ENCODE measurements at places on chromosomes 4 and X. TPM values are rescaled to one million over a fixed set of nuclear protein-coding genes. Genes with fewer than 3 reads are reported as not detected.

ANKRD37 gene
- 52.5 TPM for total RNA-seq

- DNase-seq, result no peak
These were observed 337.9 kb downstream of the CAMK2D start for GRCh38 chr4:113423631-113424030.

GRCh38 chr4:186097386-186097785 is 7.1 kb upstream of the FAM149A start:
- no peak for DNase-seq

DNA sequence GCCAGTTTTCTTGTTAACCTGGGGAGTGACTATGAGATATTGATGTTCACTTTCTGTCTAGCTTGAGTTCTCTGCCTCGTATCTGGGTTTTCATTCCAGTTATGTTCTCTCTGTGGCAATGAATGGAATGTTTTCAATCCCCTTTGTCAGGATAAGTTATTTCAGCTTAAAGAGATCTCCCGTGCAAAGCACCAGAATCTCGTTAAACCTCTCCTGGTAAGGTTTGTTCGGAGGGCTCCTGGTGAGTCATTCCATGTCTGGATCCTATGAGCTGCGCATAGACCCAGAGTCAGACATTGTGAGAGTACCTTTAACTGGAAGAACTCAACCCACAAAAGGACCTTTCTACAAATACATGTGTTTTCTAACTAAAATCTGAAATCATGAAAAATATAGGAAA is 51.0 kb downstream of the KDR start:
- DNase-seq, result no peak

- DNase-seq, result peak; percentile 93
These were observed at the start of the genes GLA and HNRNPH2 for GRCh38 chrX:101407748-101408531. GLA (minus strand) TSS chrX:101407925; CDS start chrX:101407903, 22 bp downstream. HNRNPH2 (plus strand) TSS chrX:101408222; CDS start chrX:101411989, 3,767 bp downstream.
